ENCODE measurements at places on chromosomes 7 and 10.
A peak's percentile ranks its signal among the peaks of the same experiment; 100 is the strongest.

DNA sequence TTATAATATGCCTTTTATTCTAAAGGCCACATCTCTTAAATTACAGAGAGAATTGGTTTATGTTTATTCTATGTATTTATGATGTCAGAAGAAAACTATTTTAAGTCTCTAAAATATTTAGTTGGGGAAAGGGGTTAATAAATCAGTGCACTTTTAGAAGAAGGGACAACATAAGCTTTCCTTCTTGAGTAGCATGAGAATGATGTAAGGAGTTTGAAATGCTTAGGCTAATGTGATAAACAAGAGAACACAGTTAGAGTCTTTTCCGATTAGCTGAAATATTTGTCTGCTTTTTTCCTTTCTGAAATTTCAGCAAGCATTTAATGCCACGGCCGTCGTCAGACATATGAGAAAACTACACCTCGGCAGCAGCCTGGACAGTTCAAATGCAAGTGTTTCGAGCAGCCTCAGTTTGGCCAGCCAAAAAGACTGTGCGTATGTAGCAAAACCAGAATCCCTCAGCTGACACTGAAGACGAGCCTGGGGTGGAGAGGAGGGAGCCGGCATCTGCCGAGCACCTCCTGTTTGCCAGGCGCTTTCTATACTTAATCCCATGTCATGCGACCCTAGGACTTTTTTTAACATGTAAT is 176.2 kb downstream of the CCDC3 start:
- DNase-seq, result no peak

GRCh38 chr7:85041605-85042216 is 145.1 kb downstream of the SEMA3D start:
- DNase-seq, result no peak

DNA sequence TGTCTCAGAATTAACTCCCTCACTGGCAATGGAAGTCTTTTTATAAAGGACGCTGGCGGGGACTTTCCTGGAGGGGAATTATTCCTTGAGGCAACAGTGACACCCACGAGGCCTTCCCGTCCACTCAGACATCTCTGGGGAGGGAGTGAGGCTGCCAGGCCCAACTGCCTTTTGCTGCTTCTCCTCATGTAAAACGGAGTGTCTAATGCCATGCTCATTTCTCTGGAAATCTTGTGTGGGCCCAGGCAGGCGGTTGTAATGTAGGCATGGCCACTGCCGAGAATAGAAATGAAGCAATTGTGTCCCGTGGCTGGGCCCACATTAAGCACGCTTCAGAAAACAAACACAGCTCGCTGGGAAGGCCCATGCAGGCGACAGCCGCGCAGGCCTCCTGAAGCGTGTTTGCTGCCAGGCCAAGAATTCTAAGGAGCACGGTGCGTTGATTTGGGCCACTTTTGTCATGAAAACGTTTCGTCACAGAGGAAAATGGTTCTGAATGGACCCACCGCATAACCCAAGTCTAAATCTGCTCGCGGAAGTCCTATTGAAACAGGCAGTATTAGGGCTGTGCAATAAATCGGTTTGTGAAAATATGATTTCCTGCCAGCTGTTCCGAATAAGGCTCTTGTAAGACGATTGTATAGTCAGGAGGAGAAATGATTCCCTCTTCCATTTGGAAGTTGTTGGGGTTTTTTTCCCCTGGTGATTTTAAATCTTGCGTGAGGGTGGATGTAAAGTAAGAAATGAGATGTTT is 104.2 kb upstream of the CHST15 start:
- no peak for DNase-seq

GRCh38 chr10:126042354-126042753 is 146.0 kb downstream of the FANK1 start:
- no peak for DNase-seq

DNA sequence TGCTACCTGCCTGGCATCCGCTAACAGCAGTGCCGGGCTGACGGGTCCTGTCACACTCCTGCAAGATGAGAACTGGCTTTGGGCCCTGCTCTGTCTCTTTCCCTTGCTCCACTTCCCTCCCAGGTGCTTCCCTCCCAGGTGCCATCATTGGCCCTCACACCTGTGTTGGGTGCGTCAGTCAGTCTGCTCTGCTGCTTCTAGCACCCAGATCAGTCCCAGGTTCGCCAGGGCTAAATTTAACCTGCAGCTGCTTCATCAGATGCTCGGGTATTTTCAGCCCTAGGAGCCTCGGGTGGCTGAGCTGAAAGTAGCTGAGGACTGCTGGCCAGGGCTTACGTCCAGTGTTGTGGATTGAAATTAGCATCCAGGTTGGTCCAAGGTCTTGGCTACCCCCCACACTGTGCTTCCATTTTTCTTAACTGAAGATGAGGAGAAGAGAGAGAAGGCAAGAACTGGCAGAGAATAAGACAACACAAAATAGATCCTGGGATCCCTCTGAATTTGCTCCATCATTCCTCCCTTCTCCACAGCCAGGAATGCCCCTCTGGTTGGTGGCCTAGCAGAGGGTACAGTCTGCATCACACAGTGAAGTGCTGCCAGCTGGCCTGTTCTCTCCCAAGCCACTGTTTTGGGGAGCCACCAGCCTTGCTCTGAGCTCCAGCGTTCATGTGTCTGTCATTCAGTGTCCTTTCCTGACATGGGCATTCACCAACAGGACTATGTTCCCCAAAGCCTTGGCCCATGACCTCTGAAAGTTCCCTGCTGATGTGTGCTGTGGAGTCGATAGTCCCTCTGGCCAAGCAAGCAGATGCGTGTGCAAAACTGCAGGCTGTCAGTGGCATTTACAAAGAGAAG is 65.9 kb upstream of the SYPL1 start:
- DNase-seq, result no peak

DNA sequence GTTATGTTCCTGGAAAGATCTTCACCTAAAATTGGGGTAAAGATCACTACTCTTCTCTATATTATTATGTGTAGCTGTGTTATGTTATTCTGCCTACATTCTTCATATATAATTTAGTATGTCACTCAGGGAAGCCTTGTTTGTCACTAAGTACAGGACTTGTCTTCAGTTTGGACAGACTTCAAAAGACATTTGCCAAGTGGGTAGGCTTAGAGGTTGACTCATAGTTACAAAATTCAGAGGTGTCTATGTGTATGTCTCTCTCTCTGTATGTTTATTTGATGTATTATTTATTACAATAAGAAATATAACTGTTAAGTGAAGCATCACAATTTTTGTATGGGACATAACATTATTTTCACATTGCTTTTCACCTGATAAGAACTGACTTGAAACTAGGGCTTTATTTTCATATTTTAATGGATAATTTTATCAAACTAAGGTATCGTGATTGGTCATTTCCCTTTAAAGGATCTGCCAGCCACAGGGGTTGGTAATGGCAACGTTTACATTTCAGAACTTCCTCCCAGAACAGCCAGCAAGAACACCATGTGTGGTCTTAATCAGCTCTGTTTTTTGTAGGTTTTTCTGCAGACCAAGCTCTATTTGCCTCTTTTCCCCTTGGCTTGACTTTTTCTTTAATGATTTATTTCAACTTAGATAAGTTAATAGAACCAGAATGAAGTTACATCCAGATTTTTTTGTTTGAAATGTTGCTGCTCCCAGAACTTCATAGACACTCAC is 262.1 kb upstream of the CACNA2D1 start:
- no peak for DNase-seq

DNA sequence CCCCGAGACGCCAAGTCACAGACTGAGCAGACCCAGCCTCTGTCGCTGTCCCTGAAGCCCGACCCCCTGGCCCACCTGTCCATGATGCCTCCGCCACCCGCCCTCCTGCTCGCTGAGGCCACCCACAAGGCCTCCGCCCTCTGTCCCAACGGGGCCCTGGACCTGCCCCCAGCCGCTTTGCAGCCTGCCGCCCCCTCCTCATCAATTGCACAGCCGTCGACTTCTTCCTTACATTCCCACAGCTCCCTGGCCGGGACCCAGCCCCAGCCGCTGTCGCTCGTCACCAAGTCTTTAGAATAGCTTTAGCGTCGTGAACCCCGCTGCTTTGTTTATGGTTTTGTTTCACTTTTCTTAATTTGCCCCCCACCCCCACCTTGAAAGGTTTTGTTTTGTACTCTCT is 215.6 kb downstream of the TCF7L2 start:
- no peak for DNase-seq

GRCh38 chr10:128463991-128464760 is 338.0 kb upstream of the MKI67 start:
- no peak for DNase-seq

- DNase-seq, result no peak
Measured at GRCh38 chr7:82676777-82677463, 233.3 kb upstream of the CACNA2D1 start.

GRCh38 chr7:15317215-15317614 is 244.6 kb downstream of the AGMO start:
- DNase-seq, result no peak

DNA sequence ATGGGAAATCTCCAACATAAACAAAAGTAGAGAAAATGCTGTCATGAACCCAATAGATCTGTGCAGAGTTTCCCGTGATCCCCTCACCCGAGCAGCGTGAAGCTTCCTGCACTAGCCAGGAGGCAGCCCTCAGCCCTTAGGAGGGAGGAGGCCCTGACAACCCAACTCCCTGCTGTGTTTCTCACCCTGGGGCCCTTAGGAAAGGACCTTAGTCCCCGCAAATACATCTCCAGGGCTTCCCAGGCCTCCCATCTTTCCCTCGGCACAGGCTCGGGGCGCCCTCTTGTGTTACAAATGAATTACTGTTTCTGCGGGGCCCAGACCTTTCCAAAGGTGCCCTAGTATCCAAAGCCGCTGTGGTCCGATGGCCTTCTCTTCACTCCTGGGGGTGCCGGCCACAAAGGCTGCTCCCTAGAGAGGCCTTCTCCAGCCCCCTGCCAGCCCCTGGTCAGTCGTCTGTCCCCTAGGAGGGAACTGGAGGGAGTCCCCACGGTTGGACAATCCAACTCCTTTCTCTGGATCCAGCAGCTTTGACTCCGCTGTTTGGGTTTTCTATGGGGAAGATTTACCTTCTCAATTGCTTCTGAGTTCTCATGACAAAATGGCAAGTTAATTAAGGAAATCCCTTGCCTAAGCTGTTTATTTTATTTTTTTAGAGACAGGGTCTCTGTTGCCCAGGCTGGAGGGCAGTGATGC is 49.9 kb upstream of the SH2B2 start:
- DNase-seq, result peak; percentile 6

DNA sequence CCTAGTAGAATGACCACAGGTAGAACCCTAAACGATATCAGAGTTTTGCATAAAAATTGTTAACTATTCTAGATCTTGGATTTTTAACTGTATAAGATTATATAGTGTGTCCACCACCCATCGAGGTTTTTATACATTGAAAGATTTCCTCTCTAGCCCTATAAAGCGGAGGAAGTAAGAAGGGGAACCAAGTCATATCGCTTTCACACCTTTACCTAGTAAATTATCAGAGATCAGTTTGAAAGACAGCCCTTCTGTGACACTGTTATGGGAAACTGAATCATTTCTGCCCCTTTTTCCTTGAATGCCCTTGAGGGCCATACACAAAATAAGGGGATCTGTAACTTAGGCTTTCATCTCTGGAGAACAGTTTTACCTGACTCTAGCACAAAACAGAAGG is 8.3 kb upstream of the GPR37 start:
- DNase-seq, result no peak

- DNase-seq, result no peak
Measured at GRCh38 chr7:15781944-15782343, 95.5 kb upstream of the MEOX2 start.

GRCh38 chr10:130471486-130471885 is 335.3 kb downstream of the GLRX3 start:
- DNase-seq, result no peak

- no peak for DNase-seq
Measured at GRCh38 chr7:134645935-134646334, 718 bp upstream of the BPGM start.

GRCh38 chr7:137633133-137633532 is 213.6 kb downstream of the DGKI start:
- no peak for DNase-seq

- no peak for DNase-seq
Measured at GRCh38 chr10:58266826-58267712, 625 bp downstream of the IPMK start.

GRCh38 chr7:45980181-45980905 is 59.3 kb upstream of the IGFBP3 start:
- DNase-seq, result no peak

- DNase-seq, result no peak
Measured at GRCh38 chr7:44390701-44391100, 65.3 kb upstream of the CAMK2B start.

DNA sequence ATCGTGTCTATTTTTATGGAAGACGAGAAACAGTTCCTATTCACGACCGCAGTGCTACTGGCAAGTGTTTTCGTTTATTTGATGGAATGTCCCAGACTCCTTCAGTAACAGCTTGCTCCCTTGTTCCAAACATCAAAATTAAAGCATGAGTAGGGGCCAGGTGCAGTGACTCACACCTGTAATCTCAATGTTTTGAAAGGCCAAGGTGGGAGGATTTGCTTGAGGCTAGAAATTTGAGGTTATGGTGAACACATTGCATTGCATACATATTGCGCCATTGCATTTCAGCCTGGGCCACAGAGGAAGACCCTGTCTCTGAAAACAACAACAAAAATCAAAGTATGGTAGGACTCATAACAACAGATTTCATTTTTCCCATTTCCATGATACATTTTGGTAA is 22.8 kb downstream of the PTTG1IP2 start:
- DNase-seq, result no peak

DNA sequence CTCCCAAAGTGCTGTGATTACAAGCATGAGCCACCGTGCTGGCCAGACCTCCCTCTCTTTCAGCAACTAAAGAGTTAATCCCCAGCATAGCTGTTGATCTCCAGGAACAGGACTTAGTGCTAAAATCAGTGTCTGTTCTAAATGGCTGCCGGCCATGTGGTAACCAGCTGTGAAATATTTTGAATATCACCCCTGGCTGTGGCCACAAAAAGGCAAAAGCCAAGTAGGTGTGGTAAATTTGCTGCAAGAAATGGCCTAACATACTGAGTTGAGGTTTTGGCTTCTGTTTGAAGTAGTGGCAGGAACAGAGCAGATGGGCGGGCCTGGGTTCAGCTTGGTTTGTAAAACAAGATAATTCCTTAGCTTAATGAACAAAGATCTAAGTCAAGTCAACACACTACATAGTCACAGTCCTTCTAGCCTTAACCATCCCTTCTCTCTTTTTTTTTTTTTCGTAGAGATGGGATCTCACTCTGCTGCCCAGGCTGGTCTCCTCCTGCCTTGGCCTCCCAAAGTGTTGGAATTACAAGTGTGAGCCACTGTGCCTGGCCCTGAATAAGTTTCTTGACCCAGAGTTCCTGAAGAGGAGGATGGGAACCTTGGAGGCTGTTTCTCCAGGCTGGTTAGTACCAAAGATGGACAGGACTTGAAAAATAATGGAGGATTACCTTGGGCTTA is 22.7 kb upstream of the AGFG2 start:
- DNase-seq, result no peak

DNA sequence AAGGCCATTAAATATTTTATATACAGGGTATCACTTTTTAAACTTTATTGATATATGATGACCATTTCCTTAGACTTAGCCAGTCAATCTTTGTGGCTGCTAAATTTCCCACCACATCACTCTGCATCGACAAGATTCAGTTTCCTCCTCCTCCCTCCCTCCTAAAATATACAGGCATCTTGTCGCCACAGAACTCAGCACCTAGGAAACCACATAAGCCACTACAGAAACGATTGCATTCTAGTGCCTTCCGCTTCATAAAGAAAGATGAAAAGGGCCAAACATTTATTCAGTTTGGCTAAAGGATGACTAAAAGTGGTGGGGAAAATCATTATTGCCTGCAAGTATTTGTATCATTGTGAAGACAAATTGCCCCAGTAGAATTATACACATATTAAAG is 30.7 kb downstream of the ERCC6 start:
- DNase-seq, result no peak
